ENCODE measurements at places on chromosomes 12 and 14.

GRCh38 chr12:6312529-6313325, 2.2 kb downstream of the PLEKHG6 start:
- no peak for DNase-seq

- DNase-seq = no peak
Observed at GRCh38 chr12:56988207-56988739, 18.1 kb downstream of the ZBTB39 start.

GRCh38 chr12:85951823-85952222, 77.7 kb downstream of the NTS start:
- peak; percentile 4 for DNase-seq

DNA sequence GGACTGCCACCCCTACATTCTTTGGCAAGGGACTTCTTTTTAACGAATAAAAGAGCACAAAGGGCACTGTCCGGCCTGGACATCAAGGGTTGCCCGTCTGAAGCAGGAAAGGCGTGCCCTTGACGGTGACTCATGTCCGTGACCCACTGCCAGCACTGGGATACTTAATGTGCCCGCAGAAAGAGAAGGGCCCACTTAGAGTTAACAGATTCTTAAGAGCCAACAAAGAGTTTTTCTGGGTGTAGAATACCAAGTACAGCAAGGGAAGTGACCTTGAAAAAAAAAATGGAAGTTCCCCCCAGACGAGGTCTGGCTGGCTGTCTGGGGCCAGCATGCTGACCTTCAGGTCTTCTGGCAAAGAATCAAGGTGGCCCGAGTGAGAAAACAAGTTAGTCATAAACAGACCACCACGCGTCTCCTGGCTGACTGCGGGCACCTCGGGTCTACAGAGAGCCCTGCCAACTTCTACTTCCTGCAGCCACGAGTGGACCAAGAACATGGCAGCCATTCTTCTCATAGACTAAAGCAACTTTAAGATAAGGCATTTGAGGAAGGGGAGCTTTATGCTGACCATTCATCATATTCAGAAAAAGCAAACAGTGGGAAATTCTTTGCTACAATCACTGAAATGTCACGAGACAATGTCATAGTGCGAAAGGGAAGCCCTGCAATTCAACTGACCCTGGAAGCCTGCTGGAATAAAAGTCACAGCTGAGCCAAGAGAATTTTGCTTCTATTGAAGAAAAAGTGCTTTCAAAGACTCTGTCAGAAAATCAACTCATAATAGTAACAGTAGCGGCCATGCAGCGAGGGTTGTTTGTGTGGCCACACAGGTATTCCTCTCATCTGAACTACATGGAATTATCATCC, 10.5 kb upstream of the SELPLG start:
- DNase-seq = no peak

DNA sequence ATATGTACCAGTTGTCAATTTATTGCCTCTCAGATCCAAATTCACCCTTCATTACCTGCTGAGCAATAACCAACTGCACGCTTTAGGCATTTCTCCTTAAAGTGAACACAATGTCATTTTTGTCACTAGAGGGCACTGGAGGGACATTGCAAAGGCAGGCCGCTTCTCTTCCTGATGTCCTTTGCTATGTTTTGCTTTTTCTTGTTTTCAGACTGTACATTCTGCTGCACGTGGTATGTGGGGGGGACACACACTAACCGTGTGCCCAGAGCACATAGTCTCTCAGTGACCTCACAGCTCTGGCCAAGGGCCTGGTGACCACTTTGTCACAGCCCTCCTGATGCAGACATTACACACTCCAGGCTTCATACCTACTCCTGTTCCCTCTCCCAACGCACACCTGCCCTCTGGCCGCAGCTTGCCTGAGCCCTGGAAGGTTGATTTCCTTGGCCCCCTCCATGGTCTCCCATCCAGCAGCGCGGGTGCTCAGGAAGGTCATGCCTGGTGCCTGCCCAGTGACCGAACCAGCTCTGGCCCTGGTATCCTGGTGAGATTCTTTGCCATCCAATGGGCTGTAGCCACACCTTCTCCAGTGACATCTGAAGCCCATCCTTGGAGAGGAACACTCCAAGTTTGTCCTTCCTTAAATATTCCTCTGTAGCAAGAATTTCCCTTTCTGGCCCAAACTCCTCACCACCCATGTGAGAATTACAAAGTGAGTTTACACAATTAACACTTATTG, 39.9 kb downstream of the MYO1H start:
- no peak for DNase-seq

DNA sequence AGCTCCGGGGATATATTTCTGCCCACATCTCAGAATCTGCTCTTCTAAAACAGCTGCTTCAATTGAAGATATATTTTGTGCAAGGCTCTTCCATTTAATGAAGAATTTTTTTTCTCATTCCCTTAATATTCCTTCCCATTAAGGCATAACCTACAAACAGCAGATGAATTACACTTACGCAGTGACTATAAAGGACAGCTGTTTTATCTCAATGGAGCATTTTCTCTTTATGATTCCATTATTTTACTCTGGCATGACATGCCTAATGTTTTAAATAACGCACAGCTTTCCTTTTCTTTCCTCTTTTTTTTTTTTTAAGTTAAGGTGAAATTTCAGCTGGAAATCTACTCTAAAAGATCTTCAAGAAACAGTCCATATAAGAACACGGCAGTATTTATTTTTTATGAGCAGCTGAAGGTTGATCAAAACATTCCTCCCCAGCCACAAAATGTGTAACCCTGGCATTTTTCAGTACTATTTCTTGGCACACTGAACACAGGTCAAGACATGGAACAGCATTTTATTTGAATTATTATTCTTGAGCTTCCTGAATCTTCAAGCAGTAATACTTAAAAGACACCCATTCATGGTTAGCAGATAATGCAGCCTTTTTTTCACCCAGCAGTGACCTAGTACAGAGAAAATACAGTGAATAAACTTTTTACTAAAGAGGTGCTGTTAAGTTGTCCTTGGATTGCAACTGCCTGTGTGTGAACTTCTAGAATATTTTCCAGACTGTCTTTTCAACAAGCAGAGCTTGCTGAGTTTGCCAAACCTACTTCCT, 118.1 kb upstream of the FOXN3 start:
- DNase-seq = no peak

- no peak for DNase-seq
Observed at GRCh38 chr12:2523844-2524243, 270.9 kb upstream of the FKBP4 start.

Measured in cerebellum (tissue), 4 donors.